ENCODE measurements at places on chromosomes 11 and 22.

- ATAC-seq: no peak
Measured at GRCh38 chr11:67522844-67523555, at the start of gene CABP2. TSS of gene CABP2 (minus strand) at chr11:67523446. CDS start at chr11:67523326, 120 bp downstream.

- no peak for ATAC-seq
Measured at GRCh38 chr11:62705413-62705812, 1.8 kb downstream of the BSCL2 start.

- peak; percentile 19 for ATAC-seq
Measured at GRCh38 chr11:79438631-79439409, 2.0 kb downstream of the TENM4 start.

- ATAC-seq: no peak
Measured at GRCh38 chr11:130600616-130601015, 152.2 kb downstream of the ADAMTS15 start.

DNA sequence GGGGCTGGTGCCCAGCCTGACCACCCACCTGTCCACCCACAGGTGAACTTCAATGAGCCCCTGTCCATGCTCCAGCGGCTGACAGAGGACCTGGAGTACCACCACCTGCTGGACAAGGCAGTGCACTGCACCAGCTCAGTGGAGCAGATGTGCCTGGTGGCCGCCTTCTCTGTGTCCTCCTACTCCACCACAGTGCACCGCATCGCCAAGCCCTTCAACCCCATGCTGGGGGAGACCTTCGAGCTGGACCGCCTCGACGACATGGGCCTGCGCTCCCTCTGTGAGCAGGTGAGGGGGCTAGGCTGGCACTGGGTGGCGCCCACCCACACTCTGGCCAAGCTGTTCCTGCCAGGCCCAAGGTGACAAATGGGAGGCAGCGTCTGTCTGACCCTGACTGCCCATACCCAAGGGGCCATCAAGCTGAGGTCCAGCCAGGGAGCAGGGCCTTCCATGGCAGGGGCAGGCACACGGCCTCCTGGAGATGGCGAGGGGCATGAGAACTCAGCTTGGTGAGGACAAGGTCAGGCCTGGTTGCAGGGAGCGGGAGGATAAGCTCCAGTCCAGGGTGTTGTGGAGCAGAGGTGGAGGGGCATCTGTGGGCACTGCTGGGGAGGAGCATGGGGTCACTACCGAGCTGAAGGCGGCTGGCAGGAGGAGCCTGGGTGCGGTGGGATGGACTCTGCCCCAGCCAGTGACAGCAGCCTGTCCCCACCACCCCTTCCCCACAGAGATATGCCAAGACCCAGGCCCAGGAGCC lies 77.7 kb downstream of the MORC2 start:
- ATAC-seq: peak; percentile 59

GRCh38 chr22:27466229-27466628 lies 335.3 kb downstream of the MN1 start:
- no peak for ATAC-seq

- ATAC-seq: peak; percentile 92
Measured at GRCh38 chr11:102430158-102430836, 22.3 kb downstream of the TMEM123 start.

- ATAC-seq: peak; percentile 29
Measured at GRCh38 chr22:33247758-33248157, 189.6 kb upstream of the SYN3 start.

DNA sequence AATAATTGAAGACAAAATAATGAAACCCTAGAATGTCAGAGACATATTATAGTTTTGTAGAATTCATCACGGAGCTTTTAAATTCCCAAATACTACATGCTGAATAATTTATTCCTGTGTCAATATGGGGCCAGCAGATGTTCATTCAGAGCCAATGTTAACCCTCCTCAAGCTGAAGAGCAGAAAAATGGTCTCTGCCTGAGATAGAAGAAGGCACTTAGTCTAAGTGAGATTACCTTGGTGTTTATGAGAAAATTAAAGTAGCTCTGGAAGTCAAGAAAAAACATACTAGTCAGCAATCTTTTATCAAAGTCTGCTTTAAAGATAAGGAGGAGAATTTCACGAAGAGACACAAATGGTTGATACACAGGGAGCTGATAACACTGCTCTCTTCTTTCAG lies 328.2 kb downstream of the TTC28 start:
- ATAC-seq: no peak

DNA sequence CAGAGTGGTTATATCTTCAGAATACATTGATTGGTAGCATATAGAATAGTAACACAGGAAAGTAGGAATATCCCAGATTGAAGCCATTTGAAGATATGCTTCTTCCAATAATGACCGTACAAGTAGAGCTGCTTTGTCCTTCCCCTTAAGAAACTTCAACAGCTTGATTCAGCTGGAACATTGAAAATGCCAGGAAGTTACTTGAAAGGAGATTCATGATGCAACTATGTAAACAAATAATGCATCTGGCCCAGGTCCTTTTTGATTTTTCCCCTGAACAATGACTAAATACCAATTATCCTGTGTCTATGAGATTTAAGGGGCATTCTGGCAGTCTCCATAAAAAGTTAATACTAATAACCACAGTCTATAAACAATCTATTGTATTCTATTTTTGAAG lies 3.0 kb downstream of the DKK3 start:
- ATAC-seq: no peak

- ATAC-seq: no peak
Measured at GRCh38 chr11:98589967-98590366, 430.8 kb upstream of the CNTN5 start.

- no peak for ATAC-seq
Measured at GRCh38 chr11:64313491-64314145, 3.7 kb downstream of the TRMT112 start.

GRCh38 chr11:94549146-94549545 lies 5.4 kb downstream of the FUT4 start:
- no peak for ATAC-seq

- no peak for ATAC-seq
Measured at GRCh38 chr11:46672381-46672839, 28.0 kb downstream of the ARHGAP1 start.

- no peak for ATAC-seq
Measured at GRCh38 chr22:49833340-49834007, 5.8 kb upstream of the BRD1 start.

GRCh38 chr11:2943711-2944118 lies 14.5 kb upstream of the PHLDA2 start:
- ATAC-seq: no peak

DNA sequence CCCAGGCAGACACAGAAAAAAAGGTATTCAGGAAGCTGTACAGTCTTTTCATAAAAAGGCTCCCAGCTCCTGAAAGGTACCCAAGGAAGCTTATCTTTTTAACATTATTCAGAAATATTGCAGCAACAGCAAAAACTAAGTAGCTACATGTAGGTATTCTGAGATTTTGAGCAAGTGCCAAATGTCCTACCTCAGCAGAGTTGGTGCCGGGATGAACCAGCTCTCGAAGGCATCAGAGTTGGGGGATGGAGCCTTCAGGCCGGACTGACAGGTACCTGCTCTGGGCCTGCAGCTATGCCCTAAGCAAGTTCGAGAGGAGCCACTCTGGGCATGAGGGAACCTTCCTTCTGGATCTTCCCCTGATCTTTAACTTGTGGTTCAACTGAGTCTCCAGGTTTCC lies 77.1 kb upstream of the TTC12 start:
- no peak for ATAC-seq

- ATAC-seq: no peak
Measured at GRCh38 chr11:63015521-63016215, at the start of gene SLC22A8. TSS of gene SLC22A8 (minus strand) at chr11:63015841. CDS start at chr11:63014958, 883 bp downstream.

DNA sequence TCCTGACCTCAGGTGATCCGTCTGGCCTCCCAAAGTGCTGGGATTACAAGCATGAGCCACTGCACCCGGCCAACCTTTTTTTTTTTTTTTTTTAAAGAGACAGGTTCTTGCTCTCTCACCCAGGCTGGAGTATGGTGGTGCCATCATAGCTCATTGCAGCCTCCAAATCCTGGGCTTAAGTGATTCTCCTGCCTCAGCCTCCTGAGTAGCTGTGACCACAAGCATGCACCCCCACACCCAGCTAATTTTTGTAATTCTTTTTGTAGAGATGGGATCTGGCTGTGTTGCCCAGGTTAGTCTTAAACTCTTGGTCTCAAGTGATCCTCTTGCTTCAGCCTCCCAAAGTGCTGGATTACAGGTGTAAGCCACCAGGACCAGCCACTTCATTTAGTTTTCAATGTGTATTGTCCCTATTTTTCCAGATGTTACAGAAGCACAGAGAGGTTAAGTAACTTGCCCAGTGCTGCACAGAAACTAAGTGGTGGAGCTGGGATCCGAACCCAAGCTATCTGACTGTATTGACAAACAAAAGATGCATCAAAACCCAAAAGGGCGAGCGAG lies 55.6 kb upstream of the GRK3 start:
- ATAC-seq: no peak

GRCh38 chr11:96357794-96358193 lies 14.8 kb upstream of the MAML2 start:
- ATAC-seq: peak; percentile 59

DNA sequence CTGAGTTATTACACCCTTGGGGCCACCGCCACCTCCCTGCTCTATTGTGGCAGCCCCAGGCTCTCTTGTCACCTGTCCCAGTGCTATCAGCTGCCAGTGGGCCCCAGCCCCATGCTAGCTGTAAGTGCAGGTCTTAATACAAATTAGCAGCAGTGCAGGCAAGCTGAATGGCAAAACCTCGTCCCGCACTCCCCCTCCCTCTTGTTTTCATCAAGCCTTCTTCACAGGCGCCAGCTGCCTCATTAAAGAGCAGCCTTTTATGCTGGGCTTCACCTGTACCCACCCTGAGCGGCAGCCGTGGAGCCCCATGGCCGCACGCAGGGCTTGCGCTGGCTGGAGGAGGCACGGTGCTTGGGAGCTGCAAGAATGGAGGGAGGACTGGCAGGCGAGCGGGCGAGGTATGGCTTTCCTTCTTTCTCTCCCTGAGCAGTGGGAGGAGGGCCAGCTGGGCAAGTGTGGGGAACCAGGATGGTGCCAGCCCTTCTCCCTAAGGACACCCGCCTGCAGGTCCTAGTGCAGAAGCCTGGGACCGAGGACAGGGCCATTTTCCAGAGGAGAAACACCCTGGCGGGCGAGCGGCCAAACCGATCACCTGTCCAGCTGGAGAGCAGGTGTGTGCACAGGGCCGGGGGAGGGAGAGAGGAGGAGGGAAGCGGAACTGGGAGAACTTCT lies 70.7 kb downstream of the FLI1 start:
- no peak for ATAC-seq

DNA sequence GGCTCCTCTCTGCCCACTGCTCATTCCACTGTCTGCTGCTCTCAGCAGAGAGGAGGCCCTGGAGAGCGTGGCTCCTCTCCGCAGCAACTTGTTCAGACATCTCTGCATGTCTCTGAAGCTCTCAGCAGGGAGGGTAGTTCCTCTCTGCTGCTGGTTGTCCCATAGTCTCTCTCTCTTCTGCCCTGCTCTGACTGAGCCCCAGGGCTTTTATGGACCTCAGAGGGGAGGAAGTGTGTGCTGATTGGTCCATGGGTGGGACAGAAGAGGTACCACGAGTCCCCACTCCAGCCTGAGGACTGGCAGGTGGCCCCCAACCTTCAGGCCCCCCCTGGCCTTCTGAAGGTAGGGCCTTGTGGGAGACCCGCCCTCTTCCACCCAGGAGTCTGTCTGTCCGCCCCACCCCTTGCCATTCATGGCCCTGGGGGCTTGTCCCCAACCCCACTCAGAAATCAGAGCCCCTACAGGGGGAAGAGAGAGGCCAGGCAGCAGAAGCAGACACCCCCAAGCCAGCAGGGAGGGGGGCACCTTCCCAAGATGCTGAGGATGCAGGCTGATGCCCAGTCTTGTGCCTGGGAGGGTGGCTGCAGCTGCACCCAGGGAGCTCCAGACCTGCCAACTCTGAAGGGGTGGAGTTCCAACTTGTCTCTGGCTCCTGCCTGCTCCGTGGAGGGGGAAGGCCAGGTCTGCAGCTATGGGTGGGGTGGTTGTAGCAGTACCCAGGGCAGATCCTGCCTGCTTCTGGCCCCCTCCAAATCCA lies 35.1 kb downstream of the C11orf91 start:
- no peak for ATAC-seq

GRCh38 chr22:33519974-33520903 lies 400.0 kb downstream of the LARGE1 start:
- ATAC-seq: no peak

DNA sequence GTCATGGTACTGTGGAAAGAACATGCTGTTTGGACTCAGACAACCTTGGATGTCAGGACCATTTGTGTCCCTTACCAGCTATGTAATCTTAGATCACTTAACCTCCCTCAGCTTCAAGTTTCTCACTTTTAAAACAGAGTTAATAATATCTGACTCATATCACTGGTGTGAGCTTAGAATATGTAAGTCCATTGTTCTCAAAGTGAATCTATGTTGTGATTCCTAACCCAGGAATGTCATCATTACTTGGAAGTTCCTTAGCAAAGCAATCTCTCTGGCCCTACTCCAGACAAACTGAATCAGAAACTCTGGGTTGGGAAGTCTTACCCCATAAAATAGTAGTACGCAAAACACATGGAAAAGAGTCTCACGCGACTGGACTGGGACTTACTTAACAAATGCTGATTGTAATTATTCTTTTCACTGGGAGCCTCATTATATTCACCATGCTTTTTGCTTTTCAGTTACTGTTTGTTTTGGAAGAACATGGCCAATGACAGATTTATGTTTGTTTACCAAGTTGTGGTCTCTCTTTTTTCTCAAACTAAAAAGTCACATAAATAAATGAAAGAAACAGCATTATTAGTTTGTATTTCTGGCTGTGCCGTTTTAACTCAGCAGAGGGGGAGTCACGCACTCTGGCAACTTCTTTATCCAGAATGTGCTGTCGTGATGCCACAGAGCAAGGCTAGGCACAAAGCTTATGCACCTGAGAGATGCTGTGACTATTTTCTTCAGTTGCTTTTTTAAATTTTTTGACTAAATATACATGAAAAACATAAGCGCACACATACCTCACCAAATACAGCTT lies 217.7 kb upstream of the CTSC start:
- no peak for ATAC-seq

DNA sequence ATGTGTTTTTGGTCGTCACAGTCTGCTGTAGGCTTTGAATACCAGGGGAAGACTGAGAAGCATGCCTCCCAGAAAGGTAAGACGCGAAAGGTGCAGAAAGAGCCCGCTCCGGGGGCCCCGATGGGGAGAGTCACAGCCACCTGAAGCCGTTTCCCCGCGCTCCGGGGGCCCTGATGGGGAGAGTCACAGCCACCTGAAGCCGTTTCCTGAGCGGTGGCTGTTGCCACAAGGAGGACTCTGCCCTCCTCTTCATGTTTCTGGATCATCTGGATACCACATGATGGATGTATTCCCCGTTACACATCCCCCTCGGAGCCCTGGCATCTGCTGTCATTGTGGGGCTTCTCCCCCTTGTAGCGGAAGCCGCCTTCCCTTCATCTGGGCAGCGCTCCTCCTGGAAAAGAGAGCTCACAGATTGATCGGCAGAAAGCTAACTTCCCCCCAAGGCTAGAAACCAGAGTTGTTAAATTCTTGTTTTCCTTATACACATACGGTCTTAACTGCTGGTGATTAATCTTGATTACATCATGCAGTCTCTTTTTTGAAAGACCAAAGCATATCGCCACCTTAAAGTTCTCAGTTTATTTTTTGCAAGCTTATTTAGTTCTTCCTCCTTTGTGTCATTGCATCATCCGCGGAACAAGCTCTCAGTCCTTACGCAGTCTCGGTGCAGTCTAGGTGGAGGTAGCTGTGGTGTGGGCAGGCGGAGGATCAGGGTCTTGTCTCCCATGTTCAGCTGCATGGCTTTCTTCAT lies 17.5 kb downstream of the CTTN start:
- no peak for ATAC-seq

- no peak for ATAC-seq
Measured at GRCh38 chr22:45547731-45548130, 45.0 kb downstream of the FBLN1 start.
